ENCODE measurements at places on chromosomes 4 and X.

DNA sequence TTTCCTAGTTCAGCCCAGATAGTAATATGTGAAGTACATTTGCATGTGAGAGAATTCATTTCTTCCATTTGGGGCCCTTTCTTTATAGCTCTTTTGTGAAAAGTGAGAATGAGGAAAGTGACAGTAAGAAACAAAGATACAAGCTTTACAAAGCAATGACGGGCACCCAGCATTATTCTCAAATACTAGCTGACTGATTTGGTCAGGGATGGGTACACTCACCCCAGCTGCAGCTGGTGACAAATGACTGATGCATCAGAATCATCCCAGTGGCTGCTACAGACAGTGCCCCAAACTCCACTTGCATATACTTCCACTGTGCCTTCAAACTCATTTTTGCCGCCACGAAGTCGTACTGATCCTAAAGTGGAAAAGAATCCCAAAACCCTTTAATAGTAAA is 14.8 kb downstream of the PRSS12 start:
- no peak for DNase-seq

DNA sequence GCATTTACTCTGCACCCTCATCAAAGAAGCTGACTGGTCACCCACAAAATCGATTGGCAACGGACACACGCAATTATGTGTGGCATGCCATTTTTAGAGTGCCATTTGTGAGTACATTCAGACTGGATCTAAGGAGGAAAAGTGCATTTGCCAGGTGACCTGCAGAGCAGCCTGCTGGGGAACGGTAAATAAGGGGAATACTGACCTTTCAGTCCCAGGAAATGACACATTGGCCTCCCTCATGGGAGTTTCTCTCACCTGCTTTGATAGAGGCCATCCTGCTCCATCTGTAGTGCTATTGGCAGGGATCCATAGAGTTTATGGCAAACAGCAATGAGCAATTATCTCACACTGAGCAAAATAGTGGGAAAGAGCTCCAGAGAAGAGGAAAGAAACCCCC is 127.8 kb downstream of the DDX53 start:
- DNase-seq = no peak

- DNase-seq = no peak
Measured at GRCh38 chr4:128780688-128781087, 28.8 kb upstream of the JADE1 start.

DNA sequence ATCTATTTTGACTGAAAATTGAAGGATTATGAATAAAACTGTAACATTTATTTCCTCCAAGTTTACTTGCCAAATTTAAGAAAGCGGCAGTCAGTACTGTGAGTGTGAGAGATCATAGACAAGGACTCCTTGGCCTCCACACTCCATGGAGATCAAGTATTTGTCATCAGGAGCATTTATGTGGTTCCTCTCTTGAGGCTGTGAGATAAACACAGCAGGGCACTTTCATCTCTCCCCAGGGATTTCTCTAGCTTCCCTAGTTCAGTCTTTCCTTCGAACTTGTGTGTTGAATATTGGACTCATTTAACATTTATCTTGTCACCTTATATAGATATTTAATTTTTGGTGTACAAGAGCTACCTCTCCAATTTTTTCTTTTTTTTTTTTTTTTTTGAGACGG is 40.8 kb downstream of the PDE5A start:
- DNase-seq = no peak

DNA sequence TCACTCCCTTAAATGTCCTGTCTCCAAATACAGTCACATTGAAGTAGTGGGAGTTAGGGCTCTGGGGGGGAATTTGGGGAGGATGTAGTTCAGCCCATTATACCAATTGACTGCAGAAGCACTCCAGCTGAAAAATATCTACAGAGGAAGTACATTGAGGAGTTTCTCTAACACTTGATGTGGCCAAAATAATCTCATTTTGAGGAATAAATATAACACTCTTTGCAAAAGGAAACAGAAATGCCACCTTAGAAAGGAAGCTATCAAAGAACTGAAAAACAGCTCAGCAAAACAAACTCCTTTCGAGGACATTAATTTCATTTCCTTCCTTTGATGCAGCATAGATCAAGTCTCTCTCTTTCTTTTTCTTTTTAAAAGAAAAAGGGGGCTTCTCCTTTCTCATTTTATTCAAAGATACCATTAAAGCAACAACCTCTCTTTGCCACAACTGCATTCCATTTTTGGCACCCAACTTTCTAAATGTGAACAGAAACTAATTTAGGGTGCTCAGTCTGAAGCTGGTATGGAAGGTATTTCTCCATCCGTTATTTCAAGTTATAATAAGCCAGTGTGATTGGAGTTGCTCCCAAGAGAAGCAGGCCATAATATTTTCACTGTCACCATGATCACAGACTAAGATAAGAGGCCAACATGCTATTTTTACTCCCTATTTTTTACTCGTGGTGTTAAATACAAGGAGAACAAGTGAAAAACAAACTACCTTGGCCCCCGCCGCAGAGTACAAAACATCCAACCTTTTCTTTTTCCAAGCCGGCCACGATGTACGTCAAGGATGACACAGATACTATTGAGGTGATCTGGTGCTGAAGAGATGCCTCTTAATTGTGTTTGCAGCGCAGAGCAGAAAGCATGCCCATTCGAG is 230.4 kb upstream of the GATB start:
- DNase-seq = no peak

DNA sequence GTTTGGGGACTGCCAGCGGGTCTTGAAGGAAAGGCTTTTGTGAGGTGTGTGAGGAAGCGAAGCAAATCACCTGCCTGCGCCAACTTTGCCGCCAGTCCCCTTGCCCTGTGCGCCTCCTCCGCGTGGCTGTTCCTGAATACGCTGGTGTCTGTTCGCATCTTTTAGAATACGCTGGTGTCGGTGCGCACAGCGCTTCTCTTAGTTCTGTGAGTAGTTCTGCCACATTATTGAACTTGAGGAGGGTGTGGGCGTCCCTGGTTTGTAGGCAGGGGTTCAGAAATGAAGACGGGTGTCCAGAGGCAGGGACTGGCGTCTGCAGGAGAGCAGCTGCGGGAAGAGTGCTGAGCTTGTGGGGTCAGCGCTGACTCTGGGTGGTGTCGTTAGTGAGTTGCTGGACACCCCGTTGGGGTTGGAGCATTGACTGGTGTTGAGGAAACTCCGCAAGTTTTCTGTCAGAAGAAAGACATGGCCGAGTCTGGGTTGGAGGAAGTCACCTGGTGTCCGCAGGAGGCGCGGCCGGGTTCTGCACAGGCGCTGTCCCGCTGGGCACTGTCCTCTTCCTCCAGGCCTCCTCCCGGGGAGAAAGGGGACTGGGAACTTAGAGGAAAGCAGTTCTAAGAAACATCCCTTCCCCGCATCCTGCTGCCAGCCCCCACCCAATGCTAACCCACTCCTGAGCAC is 930 bp downstream of the ZNF718 start:
- DNase-seq = no peak

- no peak for DNase-seq
Measured at GRCh38 chrX:5458300-5458842, 770.3 kb downstream of the NLGN4X start.

DNA sequence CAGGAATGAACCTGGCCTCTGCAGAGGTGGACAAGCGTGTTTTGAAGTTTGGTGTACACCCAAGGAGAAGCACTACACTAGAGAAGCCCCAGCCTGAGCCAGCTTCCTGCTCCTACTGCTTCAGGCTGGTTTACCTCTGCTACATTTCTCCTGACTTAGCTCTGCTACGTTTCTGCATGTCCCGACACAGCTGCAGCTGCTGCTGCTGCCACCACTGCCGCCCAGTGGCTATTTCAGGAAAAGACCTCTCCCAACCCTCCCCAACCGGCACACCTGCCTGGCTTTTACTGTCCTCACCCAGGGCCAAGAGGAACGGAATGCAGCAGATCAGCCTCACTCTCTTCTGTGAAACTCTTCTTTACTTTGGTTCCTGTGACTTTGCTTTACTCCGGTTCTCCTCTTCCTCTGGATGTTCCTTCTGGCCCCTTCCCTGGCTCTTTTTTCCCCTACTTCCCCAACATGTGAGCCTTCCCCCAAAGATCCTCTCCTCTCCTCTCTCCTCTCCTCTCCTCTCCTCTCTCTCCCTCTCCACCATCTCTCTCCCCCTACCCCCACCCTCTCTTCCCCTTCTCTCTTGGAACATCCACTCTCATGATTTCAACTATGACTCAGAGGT is 3.1 kb upstream of the P2RY4 start:
- no peak for DNase-seq

DNA sequence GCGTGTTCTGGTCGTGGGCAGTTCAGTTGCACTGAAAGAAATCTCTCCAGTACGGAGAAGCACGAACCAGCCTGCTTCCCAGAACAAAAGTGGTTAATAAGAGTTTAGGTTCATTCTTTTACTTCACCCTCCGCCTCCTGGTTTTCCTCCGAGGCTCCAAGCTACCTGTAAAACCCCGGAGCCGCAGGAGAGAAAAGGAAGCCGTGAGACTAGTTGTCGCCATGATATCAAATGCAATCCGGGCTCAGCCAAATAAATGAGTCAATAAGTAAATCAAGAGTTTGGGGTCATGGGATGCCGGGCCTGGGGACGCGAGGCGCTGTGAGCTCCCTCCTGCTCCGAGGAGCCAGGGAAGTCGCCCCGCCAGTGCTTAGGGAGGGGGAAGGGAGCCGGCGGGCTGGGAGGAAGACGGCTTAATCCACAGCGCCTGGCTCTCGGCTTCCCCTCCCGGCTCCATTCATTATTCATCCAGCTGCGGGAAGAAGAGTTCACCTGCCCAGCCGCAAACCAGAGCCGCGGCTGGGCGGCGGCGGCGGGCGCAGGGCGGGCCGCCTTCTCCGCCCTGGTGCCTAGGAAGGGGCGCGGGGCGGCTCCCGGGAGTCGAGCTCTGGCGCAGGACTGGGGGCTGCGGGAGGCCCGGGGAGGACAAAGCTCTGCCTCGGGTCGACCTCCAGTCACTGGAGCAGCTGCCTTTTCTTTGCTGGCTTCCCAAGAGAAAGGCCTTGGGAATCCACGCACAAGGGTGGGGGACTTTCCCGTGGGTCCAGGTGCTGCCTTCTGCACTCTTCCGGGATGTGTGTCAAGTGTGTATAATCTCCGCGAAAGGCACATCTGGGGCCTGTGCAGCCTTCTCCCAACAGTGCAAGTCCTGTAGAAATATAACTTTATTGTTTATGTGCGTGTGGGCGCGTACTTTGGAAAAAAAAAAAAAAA is 1.7 kb downstream of the FRAS1 start:
- no peak for DNase-seq

DNA sequence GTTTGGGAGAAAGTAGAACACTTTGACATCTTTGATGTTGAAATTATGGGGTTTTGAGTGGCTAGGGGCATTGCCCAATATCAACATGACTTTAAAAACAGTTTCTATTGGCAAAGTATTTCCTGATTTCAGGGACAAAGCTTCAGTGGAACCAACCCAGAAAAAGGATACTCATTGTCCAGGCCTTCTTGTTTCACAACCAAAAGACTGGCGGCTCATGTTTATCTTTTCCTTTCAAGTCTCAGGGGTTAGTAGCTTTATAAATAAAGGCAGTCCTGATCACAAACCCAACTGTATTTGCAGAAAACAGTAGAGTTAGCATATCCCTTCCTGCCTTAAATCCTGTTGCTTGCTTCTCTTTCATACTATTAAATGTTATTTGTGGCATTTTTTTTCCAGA is 119.1 kb downstream of the SLITRK2 start:
- DNase-seq = no peak

- no peak for DNase-seq
Measured at GRCh38 chrX:154727871-154728270, 23.0 kb downstream of the GAB3 start.

DNA sequence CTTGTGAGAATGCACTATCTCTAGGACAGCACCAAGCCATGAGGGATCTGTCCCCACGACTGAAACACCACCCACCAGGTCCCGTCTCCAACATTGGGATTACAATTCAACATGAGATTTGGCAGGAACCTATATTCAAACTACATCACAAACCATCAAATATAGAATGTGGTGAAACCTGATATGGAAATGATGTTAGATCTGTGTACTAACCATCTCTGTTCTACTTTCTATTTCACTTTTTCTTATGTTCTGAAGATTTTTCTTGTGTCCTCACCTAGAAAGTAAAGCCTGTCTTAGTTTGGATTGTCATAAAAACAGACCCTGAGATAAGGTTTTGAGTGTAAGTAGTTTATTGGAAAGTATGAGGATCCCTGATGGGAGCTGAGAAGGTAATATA is 37.8 kb upstream of the TACR3 start:
- DNase-seq = no peak

Measured in hippocampal formation (tissue), 2 donors.